Stimulated activated CD4-positive, alpha-beta T cell treated with anti-CD3 and anti-CD28 coated beads, Interleukin-4, amount 100 ng/mL, for 4 hours (primary cell): ENCODE measurements at places on chromosomes 5 and 9.

GRCh38 chr9:110029429-110029955, 178.5 kb downstream of the C9orf152 start:
- no peak for DNase-seq

GRCh38 chr5:163473635-163474243, 13.3 kb downstream of the HMMR start:
- no peak for DNase-seq

- no peak for DNase-seq
These were observed 155.9 kb downstream of the ERCC6L2 start for GRCh38 chr9:96031366-96031824.

- no peak for DNase-seq
These were observed 78.7 kb downstream of the SLC25A46 start for GRCh38 chr5:110817459-110817858.

DNA sequence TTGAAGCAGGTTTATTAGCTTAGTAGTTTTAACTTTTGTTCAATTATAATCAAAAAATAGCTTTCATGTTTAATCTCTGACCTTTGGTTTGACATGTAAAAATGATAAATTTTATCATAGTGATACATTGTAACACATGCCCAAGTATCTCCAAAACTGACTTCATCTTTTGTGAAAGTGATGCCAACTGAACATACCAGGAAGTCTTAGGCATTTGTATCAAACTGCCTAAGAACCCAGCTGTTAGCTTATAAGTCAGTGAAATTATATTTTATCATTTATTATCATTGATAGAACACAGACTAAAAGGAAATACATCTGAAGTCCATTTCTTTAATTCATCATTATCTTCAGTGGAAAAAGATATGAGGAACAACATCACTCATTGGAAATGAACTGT, 39.1 kb downstream of the NIPBL start:
- no peak for DNase-seq

DNA sequence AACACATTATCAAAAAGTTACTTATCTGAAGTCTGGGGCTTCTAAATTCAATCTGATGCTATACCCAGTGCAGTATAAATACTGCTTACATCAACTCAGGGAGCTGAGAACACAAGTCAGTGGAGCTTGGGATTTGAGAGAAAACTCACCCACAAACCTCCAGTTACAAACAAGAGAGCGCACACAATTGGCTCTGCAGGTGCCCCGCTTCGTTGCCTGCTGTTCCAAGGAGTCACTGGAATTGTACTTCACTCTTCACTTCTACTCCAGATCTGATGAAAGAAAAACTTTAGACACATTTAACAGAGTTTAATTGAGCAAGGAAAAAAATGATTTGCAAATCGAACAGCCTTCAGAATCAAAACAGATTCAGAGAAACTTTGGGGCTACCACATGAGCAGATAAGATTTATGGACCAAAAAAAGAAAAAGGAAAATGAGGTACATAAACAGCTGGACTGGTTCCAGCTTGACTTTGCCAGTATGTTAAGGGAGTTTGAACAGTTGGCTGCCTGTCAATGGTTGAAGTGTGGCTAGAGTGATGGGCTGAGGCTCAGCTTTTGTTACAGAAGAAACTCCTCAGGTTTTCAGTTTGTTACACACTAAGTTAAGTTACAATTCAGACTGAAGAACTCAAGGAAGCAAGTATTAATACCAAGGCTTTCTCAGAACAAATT, 156.6 kb downstream of the AOPEP start:
- DNase-seq, result no peak

GRCh38 chr5:150368526-150368925, 11.0 kb downstream of the TCOF1 start:
- DNase-seq, result no peak

DNA sequence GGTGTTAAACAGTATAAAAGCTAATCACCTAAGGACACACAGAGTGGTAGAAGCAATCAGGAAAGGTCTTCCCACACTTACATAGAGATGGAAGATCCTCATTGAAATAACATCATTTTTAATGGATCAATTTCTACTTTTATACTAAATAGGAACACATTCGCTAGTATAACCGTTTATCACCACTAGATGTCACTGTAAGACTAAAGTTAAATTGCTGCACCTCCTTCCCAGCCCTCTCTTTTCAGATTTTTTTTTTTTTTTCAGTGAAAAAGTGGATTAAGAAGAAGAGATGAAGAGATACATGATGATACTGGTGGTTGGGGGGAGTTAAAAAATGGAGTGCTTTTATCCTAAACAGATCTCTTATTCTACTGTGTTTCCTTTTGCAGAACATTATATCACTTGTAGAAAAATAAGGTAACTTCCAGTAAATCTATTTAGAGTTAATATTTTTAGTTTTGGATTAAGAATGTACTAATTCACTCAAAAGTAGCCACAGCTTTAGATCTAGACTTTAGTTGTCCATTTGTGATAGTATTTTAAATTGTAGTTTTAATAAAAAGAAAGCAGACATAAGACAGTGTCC, 116.9 kb upstream of the ARRDC3 start:
- no peak for DNase-seq

DNA sequence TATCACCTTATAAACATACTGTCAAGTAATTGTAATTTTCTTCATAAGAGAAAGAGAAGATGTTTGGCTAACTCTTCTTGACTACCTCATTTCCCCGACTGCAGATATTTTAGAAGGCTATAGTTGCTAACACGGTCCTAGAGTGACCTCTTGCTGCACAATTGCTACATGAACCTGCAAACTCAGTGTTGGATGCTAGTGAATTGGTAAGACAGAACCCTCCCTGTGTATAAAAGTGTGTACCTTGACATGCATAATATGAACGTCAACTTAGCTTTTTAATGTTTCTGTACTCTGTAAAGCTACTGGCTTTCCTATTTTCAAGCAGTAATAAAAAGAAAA, 46.7 kb upstream of the CER1 start:
- no peak for DNase-seq
